ENCODE measurements at places on chromosomes 5 and 9.

GRCh38 chr9:124855944-124856765 is 2.9 kb downstream of the WDR38 start:
- DNase-seq, result peak; percentile 60

- no peak for DNase-seq
Measured at GRCh38 chr5:57818397-57818796, 335.8 kb upstream of the ACTBL2 start.

DNA sequence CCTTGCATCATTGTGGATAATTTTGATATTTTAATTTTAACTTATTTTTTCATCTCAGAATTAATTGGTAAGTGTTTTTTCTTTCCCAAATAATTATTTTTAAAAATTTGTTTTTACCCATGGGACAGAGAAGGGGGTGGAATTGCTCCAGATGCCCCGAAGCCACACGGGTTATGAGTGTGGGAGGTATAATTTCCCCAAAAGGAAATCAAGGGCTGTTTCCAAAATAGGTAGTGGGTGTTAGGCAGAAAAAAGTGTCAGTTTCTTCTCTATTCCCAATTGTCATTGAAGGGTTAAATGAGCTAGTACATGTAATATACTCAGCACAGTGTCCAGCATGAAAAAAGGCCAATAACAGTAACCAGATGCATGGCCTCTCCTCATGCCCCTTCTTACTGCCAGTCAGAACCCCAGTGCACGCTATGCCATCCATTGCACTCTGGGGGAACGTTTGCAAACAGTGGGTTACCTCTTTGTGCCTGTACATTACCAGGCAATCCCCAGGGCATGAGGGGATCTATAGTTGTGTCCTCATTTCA is 36.4 kb upstream of the ANGPTL2 start:
- no peak for DNase-seq

DNA sequence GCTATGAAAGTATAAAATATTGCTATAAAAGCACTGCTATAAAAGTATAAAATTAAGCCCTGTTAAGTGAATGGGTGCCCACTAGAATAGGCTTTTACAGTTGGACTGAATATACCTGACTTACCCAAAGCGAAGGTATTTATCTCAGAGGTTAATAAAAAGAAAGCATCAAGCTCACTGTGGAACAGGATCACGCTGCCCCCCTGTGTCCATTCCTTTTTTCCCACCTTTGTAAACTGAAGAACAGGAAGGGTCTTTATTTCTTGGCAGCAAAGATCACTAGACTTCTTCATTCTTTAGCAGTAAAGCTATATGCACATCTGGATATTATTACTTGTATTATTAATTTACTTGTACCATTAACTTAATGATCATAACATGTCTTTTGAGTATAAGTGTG is 22.1 kb upstream of the PLPP6 start:
- DNase-seq, result peak; percentile 39

- no peak for DNase-seq
Measured at GRCh38 chr9:17928768-17929167, 349.9 kb downstream of the SH3GL2 start.

- DNase-seq, result peak; percentile 86
Measured at GRCh38 chr9:136488247-136489214, 5.7 kb upstream of the SEC16A start.

- DNase-seq, result no peak
Measured at GRCh38 chr5:115854139-115854538, 12.4 kb downstream of the AP3S1 start.

DNA sequence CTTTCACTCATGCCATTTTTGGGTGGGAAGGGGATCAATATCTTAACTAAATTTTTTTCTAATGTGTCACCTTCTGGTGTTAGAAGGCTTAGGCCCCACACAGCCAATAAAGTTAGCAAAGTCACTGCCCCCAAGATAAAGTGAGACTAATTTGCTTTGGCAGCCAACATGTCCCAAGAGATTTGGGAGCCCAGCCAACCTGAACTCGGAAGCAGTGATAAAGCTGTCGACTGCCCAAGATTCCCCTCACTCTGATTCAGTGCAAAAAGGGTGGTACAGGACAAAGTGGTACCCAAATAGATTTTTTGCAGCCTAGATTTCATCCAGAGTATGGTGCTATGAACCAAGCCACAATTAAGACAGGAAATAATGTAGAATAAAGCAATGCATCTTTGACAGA is 572.5 kb upstream of the ARRDC3 start:
- no peak for DNase-seq

GRCh38 chr5:115313632-115314031 is 17.2 kb upstream of the CCDC112 start:
- DNase-seq, result no peak

DNA sequence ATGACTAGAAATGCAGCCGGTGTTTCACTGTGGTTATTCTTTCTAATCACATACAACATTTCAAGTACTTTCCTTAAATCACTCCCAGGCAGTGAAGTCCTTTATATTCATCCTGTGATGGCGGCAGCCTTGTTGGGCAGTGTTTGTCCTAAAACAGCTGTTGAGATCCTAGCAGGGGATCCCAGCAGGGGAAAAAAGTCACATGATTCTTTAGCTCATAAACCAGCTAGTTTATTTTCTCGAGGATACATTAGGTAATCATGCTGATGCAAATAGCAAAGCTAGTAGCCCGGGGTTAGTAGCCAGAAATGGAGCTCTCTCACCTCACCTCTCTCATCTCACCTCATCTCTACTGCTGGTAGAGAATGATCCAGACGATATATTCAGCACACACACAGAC is 70.5 kb downstream of the FOXD1 start:
- DNase-seq, result no peak

- peak; percentile 3 for DNase-seq
Measured at GRCh38 chr5:179251276-179251969, 93.8 kb downstream of the ADAMTS2 start.

- DNase-seq, result no peak
Measured at GRCh38 chr5:144284931-144285502, 114.3 kb downstream of the KCTD16 start.

- DNase-seq, result peak; percentile 63
Measured at GRCh38 chr5:119341452-119342349, 14.1 kb upstream of the TNFAIP8 start.

GRCh38 chr9:96243778-96244177 is 58.2 kb downstream of the HSD17B3 start:
- no peak for DNase-seq

DNA sequence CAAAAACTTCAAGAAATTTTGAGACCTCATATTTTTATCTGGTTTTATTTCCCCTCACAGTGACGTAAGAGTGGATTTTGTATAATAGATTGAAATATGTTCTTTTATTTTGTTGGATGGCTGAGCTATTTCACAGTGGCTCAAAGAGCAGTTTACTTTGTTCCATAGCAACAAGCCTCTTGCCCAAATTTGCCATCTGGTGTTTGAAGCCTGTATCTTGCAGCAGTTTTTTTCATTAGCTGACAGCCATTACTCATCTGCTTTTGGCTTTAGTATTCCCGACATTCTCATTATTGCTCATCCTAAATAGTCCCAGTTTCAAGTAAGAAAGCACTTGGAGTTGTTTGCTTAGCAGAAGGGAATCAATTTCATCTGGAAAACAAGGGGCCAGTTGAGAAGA is 36.3 kb downstream of the GDA start:
- DNase-seq, result no peak

GRCh38 chr9:127763918-127764384 is 14.5 kb downstream of the SH2D3C start:
- DNase-seq, result peak; percentile 58

DNA sequence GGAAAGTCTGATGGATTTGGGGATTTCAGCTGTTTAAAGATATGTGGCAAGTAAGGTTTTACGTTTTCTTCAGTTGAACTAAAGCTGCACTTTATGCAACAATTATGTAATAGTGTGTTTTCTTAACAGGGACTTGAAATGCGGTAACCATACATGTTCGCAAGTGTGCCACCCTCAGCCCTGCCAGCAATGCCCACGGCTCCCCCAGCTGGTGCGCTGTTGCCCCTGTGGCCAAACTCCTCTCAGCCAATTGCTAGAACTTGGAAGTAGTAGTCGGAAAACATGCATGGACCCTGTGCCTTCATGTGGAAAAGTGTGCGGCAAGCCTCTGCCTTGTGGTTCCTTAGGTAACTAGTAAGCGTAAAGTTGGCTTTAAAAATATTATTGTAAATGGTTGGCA is 28.5 kb downstream of the NFX1 start:
- DNase-seq, result no peak

- no peak for DNase-seq
Measured at GRCh38 chr5:31270396-31270795, 76.9 kb downstream of the CDH6 start.

DNA sequence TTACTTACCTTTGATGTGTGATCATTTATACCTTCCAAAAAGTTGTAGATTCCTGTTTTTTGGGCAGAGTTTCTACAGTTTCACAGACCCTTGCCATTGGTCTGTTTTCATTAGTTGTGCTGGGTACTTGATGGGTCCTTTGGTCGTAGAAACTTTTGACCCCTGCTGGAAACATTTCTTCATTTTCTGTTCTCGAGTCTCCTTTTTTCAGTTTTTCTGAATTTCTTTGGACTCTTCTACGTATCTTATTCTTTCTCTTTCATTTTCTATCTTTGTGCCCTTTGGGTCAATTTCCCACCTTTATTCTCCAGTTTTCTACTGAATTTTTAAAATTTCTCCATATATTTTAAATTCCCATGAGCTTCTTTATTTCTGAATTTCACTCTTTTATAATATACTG is 16.7 kb downstream of the AP3S1 start:
- no peak for DNase-seq

GRCh38 chr5:165574100-165574499 is 2068.7 kb downstream of the MAT2B start:
- DNase-seq, result no peak

DNA sequence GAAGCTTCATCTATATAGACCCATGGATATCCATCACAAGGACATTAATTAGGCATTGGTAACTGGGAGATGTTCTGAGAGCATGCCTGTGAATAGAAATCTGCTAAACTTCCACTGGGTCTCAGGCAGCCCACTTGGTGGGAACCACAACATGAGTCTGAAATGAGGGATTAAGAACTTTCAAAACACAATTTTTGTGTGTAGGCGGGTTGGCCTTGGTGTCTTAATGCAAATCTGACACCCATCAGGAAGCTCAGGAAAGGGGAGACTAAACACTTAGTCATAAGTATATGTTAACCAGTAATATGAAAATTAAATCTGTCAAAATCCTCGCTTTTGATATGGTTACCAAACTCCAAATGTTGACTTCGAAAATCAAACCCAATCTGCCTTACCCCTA is 113.2 kb downstream of the FANCC start:
- no peak for DNase-seq

DNA sequence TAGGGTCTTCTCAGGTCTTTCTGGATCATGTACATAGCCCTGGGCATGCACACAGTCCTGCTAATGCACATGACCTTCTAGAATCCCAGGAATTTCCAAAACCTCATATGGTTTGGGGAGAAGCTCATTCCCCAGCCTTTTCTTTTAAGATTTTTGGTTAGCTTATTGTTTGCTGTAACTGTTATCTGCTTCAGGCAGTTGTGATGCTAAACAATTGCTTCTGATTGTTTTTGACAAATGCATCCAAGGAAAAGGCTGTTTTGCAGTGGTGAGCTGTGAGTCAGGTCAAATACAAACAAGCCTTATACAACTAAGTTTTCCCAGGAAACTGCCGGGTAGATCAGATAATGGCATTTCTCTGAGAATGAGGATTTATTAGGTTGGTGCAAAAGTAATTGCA is 32.7 kb downstream of the SMC5 start:
- DNase-seq, result no peak

GRCh38 chr9:93228453-93228852 is 44.5 kb downstream of the WNK2 start:
- no peak for DNase-seq

GRCh38 chr5:32589416-32589815 is 4.1 kb downstream of the SUB1 start:
- no peak for DNase-seq

- peak; percentile 6 for DNase-seq
Measured at GRCh38 chr5:171424726-171425125, 5.3 kb downstream of the FGF18 start.

- no peak for DNase-seq
Measured at GRCh38 chr9:22052376-22052945, 43.4 kb upstream of the CDKN2B start.

- DNase-seq, result peak; percentile 22
Measured at GRCh38 chr9:99023831-99024230, 80.1 kb downstream of the COL15A1 start.

DNA sequence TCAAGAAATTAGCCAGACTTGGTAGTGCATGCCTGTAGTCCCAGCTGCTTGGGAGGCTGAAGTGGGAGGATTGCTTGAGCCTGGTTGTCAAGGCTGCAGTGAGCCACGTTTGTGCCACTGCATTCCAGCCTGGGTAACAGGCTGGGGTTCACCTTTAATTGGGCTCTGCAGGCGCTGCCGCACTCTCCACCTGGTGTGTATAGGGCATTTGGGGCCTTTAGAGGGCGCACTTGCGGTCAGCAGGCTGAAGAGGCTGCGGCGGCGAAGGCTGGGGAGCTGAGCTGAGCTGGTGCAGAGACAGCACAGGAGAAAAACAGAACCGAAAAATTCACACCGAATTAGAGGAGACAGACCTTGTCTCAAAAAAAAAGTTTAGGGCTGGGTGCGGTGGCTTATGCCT is 31.2 kb downstream of the CDK7 start:
- DNase-seq, result no peak

DNA sequence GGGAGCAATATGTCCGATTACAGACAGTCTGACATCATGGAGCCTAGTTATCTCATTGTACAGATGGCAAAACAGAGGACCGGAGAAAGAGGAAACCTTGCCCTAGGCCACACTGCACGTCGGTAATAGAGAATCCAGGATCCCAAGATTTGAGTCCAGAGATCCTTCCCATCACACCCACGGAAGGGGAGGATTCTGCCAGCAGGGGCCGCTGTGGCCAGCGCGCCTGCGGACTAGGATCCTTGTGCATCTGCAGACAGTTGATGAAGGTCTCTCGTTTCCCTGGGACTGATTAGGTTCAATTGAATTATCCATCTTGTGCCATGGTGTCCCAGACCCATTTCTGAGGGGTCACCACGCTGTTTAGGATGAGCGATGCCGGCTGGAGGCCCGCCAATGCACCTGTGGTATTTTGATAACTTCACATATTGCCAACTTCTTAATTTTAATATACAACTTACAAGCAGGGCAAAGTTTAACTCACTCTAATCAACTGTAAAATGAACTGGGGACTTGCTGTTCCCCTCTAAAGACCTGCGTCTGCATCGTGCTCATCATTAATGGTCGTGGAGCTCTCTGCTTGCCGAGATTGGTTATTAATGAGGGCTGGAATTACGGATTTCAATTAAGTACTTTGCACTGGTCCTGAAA is 592.7 kb upstream of the BRINP1 start:
- no peak for DNase-seq

Measured in activated T-cell treated with anti-CD3 and anti-CD28 coated beads, Interleukin-2, amount 50 U/mL, for 24 hours (primary cell).